Left ventricle myocardium superior (tissue), 1 donor: ENCODE measurements at places on chromosomes 7 and 10. TPM values are rescaled to one million over a fixed set of nuclear protein-coding genes. Genes with fewer than 3 reads are reported as not detected.

The PPRC1 gene
- total RNA-seq: 13.1 TPM

The ANK3 gene
- total RNA-seq: 188 TPM

The PTPRZ1 gene
- total RNA-seq: 0.72 TPM

The DHTKD1 gene
- 22.2 TPM for total RNA-seq

The AGBL3 gene
- 1.1 TPM for total RNA-seq
